T-helper 2 cell treated with Interferon-gamma antibody and Interleukin-4, amounts not matched to agents 5 μg/mL and 100 μg/mL, for 36 hours (primary cell): ENCODE measurements at places on chromosomes 6 and 20.

- no peak for DNase-seq
Observed at GRCh38 chr20:33211817-33212424, 5.2 kb upstream of the BPIFA3 start.

GRCh38 chr6:13011612-13012146, 295.1 kb downstream of the PHACTR1 start:
- DNase-seq = no peak

DNA sequence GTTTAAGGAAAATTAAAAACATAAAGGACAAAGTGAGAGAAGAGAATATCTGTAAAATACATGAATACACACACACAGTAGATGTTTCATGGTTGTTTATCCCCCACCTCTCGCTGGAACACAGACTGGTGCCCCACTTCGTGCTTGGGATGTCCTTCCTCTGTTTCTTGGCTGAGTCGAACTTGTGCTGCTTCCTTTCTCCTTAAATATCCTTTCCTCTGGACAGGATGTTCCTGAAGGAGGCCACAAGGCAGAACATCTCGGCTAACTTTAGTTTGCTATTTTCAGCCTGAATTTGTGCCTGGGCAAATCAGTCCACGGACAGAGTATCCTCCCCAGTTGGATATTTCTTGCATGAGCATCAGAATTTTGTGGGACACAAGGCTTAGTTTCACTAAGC, 54.7 kb upstream of the ZMYND8 start:
- no peak for DNase-seq

GRCh38 chr6:82987951-82988350, 77.7 kb downstream of the UBE3D start:
- no peak for DNase-seq

- no peak for DNase-seq
Observed at GRCh38 chr6:157905590-157906342, 75.9 kb upstream of the SYNJ2 start.

DNA sequence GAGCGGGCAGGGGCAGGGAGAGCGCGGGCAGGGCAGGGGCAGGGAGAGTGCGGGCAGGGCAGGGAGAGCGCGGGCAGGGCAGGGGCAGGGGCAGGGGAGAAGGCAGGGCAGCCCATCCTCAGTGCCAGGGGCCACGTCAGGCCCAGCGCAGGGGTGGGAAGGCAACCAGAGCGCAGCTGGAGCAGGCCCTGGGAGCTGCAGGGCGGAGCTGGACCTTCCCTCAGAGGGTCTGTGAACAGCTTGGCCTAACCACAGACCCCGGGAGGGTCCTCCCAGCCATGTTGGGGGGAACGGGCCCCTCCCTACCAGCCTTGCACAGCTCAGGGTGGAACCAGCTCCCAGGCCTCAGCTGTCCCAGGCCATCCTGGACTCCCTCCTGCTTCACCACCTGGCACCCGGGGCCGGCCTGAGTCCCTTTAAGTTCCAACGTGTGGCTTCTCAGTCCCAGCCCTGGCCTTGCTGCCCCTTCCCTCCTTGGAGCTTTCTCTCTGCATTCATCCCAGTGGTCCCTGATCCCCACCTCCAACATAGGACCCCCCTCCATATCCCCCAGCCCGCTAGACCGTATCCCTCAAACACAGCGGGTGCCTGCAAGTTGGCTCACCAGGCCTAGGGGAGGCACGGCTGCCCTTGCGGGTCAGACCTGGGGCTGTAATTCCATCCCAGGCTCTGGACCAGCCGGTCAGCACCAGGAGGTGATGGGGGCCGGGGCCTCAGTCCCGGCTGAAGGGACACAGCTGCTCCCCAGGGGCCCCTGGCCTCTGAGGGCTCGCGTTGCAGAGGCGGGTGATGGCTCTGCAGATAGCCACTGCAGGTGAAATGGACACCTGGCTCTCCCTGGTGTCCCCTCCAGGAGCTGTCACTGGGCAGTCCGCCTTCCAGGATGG, 5.6 kb upstream of the ZBTB46 start:
- no peak for DNase-seq

DNA sequence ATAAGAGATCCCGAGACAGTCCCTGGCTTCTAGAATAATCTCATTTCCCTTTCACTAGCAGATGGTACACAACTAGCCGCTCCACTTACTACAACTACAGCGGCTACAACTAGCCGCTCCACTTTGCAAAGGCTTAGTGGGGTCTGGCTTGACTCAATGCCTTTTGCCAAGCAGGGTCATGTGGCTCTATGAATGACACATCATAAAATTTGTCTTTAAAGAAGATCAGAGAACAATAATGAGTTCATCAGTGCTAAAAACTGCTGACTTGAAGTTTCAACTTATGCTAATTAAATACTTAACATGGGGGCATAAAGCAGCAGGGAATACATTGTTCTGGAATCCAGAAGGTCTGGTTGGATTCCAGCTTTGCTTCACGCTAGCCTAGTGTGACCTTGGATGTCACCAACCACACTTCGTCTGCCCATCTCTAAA, 2.0 kb upstream of the MICAL1 start:
- no peak for DNase-seq

DNA sequence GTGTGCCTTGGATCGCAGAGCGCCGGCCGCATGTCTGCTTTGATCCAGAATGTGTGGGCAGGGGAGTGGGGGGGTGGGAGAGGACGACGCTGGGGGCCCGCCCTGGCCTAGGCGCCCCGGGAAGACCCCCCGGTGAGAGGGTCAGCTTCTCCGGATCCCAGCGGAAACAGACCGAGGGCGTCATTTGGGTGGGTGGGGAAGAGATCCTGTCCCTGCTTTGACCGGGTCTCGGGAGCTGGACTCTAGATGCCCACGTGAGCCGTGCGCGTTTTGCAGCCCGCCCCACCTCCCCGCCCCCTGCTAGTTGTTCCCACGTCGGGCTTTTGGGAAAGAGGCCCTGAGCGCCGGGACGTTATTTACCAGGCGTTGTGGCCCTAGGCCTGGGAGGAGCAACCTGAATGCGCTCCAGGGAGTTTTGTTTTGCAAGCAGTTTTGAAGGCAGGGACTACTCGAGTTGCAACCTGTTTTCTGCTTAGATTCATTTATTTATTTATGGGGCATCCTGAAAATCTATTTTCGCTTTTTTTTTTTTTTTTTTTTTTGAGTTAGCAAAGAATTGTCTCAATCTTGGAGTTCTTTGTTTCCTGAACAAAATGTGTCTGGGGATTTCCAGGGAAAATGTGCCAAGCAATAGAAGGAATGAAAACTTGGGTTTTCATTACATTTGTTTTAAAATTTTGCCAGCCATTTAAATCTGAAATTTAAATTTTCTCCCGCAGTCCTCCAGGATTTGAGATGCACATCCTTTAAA, 1.6 kb downstream of the DSP start:
- no peak for DNase-seq

- DNase-seq = no peak
Observed at GRCh38 chr20:62367136-62367632, at the start of gene LAMA5. Gene LAMA5, minus strand, starts transcription at chr20:62367312. Its CDS starts 67 bp downstream, at chr20:62367245.

DNA sequence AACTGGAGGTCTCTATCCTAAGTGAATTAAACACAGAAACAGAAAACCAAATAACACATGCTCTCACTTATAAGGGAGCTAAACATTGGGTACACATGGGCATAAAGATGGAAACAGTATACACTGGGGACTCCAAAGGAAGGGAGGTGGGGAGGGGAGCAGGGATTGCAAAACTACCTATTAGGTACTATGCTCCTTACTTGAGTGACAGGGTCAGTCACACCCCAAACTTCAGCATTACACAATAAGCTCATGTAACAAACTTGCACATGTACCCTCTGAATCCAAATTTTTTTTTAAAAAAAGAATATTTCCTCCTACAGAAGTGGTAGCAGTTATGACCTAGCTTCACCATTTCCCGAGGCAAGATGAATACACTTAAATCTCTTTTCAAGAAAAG, 49.5 kb upstream of the MYLIP start:
- no peak for DNase-seq

DNA sequence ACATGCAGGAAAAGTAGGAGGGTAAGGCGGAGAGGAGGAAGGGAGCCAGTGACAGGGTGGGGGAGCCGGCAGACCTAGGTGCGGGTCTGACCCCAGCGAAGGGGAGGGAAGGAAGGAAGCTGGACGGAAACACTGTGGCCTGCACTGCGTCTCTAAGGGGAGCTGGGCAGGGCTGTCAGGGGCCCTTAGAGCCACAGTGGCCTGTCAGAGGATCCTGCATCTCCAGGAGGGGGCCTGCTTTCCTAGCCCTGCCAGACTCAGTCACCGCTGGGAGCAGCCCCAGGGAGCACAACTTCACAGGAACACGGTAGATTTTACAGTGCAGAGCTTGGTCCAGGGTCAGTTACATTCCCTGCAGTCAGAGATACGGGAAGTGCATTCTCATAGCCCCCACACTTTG, 118.2 kb downstream of the PACRG start:
- DNase-seq = no peak

GRCh38 chr20:341682-342081, 5.2 kb upstream of the NRSN2 start:
- DNase-seq = no peak

DNA sequence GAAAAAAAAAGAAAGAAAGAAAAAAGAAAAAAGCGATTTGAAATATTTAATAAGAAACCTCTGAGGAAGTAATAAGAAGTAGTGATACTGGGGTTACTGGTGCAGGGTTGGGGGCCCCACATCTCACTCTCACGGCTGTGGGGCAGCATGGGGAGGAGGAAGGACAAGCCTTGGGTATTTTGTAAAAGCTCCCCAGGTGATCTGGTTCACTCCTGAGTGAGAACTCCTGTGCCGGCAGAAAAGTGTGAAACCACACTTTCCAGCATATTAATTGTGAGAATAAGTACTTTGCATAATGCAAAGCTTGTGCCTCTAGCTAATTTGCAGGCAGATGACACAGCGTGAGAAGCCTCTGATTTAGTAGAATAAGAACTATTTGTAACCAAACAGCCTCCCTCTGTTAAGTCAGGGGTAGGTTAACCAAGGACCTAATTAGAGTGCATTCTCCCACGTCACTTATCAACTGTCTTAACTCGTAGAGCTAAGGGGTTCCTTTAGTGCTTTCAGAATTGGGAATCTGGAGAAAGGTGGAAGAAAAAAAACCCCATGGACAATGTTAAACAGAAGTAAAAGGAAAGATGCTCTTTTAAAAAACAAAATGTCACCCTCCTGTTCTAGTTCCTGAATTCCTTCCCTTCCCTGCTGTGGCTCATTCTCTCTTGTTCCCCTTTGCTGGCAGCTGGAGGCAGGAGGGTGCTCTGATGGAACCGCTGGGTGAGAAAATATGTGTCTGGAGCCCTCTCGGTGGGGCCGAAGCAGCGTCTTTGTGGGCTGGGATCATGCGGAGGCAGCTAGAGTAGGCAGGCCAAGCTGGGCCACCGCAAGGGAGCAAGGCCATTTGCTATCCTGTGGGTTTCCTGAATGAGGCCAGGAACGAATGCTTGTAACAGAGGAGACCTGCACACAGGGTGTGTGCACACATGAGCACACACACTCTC, 108.7 kb downstream of the FYN start:
- peak; percentile 65 for DNase-seq

DNA sequence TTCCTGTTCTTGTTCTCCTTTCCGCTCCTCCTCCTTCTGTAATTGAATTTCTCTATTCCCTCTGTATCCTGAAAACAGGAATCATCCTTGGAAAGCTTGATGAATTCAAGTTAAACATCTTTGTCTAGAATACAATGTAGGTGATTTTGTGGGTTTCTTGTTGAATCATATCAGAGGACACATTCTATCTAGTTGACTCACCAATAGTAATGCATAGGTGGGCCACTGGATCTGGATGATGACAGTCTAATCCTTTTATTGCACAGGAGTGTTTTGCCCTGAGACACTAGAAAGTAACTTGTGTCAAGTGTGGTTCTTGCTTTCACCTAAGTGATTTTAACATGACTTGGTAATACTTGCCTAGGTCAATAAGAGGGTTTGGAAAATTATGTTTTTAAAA, 164.3 kb downstream of the RFPL4B start:
- DNase-seq = no peak

DNA sequence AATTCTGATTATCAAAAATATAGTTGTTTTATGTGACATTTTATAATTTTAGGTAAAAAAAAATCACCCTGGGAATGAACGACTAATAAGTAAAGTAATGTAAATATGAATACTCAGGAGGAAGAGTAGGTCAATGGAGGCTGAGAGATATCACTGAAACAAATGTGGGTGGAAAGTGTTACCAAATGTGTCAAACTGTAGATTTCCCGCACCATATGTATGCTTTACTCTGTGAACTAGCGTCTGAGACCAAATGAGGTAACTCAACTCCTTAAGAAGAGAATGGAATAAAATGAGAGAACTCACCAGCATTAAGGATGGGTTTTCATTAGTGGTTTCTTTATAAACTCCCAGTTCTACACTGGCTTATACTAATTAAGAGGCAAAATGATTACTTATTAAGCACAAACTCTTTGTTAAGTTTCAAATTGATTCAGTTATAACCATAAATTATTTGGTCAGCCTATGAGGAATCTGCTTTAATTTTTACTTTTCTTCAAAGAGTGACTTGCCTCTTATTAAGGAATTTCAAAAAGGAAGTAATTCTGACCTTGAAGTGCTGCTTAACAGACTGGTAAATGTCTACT, 784.7 kb upstream of the GJE1 start:
- no peak for DNase-seq

DNA sequence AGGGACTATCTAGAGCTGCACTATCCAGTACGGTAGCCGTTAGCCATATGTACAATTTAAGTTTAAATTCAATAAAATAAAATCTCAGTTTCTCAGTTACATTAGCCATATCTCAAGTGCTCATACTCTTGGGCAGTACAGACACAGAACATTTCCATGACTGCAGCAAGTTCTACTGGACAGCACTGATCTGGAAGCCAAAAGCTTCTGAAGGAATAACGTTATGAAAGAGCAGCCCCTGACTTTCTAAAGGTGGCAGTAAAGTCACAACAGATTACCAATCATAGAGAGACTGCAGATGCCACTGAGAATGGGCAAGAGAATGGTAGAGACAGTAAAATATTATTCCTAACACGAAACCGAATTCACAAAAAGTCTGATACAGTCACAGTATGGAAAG, 36.8 kb downstream of the NDRG3 start:
- DNase-seq = no peak

- DNase-seq = no peak
Observed at GRCh38 chr6:41367700-41368099, 32.3 kb downstream of the NCR2 start.
